Activated T-cell treated with anti-CD3 and anti-CD28 coated beads, Interleukin-2, amount 50 U/mL, for 72 hours (primary cell): ENCODE measurements at places on chromosomes 2 and 18.

DNA sequence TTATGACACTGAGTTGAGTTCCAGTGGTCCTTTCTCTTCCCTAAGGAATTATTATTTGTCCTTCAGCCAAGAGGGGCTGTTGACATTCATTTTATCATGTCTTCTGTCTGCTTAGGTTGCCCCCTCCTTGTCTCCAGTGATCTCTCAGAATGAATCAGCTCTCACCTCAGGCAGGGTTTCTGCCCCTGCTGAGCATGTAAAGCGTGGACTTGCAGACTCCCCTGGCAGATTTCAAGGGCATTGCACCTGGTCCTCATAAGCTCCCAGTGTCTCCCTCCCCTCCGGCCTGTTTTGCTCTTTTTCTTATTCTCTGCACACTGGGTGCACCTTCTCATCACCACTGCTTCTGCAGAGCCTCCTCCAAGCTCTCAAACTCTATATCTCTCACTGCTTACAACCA, 188.4 kb downstream of the KCNS3 start:
- no peaks in the 10 kb centered on the region for H3K4me1 ChIP-seq
- no peak for DNase-seq
- H3K36me3 ChIP-seq: no peaks in the 10 kb centered on the region
- no peak overlapping the region for H3K4me3 ChIP-seq

DNA sequence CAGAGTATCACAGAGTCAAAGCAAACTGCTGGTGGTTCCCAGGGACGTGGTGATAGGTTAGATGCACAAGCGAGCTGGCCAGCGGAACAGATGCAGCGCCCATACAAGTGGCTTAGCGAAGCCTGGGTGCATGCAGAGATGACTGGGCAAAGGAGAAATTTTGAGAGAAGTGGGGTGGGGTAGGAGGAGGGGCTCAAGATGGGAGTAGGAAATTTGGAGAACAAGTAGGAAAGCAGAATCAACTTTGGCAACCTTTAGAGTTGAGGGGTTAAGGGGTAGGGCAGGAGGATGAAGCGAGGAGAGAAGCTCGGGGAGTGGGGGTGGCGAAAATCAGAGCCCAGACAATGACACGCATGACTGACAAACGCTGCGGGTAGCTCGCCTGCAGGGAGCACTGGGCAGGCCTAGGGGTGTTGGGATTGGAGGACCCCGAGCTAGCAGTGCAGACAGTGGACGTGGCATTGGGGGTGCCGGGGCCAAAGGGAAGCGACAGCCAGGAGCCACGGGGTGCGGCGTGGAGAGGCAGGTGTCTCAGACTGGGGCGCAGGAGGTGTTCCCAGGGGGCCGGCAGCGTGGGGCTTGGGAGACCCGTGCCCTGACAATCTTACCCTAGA, 431 bp downstream of the FAM98A start:
- peak overlapping the region; percentile 90 for H3K4me3 ChIP-seq
- peaks cover 50% of the 10 kb centered on the region for H3K4me1 ChIP-seq
- peak overlapping the region; percentile 94 for H3K27ac ChIP-seq
- peak; percentile 69 for DNase-seq

- DNase-seq: peak; percentile 90
- H3K27me3 ChIP-seq: no peaks in the 10 kb centered on the region
- peak within 1 kb of the TSS; percentile 95 for H3K4me3 ChIP-seq
- H3K4me1 ChIP-seq: peaks cover 44% of the 10 kb centered on the region
Measured at GRCh38 chr18:36828630-36829361, at the start of the genes KIAA1328 and TPGS2. KIAA1328 (plus strand) TSS chr18:36829127; CDS start chr18:36829139, 12 bp downstream. TPGS2 (minus strand) TSS chr18:36829002; CDS start chr18:36828767, 235 bp downstream.

GRCh38 chr2:64489081-64489751, 34.9 kb upstream of the AFTPH start:
- no peak overlapping the region for H3K4me3 ChIP-seq
- H3K4me1 ChIP-seq: peaks cover 7% of the 10 kb centered on the region
- no peak for DNase-seq
- H3K27me3 ChIP-seq: peaks cover 8% of the 10 kb centered on the region
- H3K27ac ChIP-seq: no peak overlapping the region

- H3K4me1 ChIP-seq: no peaks in the 10 kb centered on the region
- H3K27ac ChIP-seq: no peak overlapping the region
- no peak for DNase-seq
- H3K27me3 ChIP-seq: no peaks in the 10 kb centered on the region
Measured at GRCh38 chr2:82795446-82795845, 1663.6 kb downstream of the SUCLG1 start.
